ENCODE measurements at places on chromosomes 5 and 9.
A peak's percentile ranks its signal among the peaks of the same experiment; 100 is the strongest.

GRCh38 chr9:115200711-115201505 lies 83.0 kb upstream of the TNC start:
- peak; percentile 82 for DNase-seq

DNA sequence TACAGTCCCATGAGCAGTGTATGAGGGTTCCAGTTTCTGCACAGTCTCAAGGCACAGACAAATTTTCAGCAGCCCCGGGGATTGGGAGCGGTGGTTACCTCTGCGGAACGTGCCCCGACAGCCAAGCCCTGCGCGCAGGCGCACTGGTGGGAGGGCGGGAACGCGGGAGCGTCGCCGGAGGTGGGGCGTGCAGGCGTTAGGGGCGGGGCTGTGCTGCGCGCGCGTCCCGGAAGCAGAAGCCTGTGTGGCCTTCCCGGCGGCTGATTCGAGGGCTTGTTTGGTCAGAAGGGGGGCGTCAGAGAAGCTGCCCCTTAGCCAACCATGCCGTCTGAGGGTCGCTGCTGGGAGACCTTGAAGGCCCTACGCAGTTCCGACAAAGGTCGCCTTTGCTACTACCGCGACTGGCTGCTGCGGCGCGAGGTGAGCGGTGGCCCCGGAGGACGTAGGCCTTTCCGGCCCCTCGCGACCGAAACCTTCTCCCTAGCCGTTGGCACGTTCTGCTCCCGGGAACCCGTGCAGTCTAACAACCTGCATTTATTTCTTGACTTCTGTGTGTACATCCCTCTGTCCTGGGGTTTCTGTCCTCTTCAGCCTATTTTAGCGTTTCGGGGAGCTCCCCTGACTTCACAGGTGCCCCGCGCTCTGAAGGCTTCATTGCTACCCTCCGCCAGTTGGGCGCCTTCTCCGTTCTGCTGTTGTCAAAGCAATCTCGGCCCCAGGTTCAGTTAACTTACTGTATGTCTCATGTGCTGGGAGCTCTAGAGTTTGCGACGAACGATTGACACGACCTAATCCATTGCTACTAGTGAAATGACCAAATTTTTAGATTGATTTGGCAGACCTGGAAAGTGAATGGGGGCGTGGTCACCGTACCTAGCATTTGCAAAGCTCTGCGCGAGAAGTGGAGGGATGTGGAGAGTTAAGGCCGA lies at the start of gene GLE1:
Gene GLE1, plus strand, starts transcription at position 235 of the 929 bp plus-strand sequence. Its CDS starts 87 bp downstream, at position 322.
- peak; percentile 90 for DNase-seq

GRCh38 chr9:112145886-112146285 lies 29.2 kb downstream of the SUSD1 start:
- no peak for DNase-seq

GRCh38 chr9:107213561-107214028 lies 69.5 kb upstream of the RAD23B start:
- peak; percentile 91 for DNase-seq

GRCh38 chr5:112923148-112923917 lies 1.3 kb upstream of the REEP5 start:
- no peak for DNase-seq

All from fibroblast of skin of right biceps (primary cell).